ENCODE measurements at places on chromosomes 1 and 21. TPM values are rescaled to one million over a fixed set of nuclear protein-coding genes. Genes with fewer than 3 reads are reported as not detected.

The SLC35D1 gene
- polyA plus RNA-seq = 9.2 TPM

GRCh38 chr1:64112281-64112680 lies 91.1 kb upstream of the UBE2U start:
- DNase-seq = no peak

DNA sequence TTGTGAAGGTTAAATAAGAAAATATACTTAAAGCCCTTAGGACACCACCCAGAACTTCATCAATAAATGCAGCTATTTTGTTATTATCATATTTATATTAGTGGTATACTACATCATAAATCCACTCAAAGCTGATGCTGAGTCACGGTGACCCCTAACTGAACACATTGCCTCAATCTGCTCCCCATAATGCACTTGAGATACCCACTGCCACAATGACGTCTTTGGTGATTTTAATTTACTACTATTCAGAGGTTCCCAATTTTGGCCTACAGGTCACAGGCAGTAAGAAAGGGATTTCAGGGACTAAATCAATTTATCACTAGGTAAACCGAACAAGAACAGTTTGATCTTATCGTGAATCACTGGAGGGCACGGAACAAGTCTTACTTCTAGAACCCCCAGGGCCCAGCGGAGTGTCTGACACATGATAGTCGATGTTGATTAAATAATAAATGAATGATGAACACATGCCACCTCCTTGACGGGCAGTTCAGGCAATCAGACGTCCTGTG lies 493 bp upstream of the CHD1L start:
- DNase-seq = no peak

- no peak for DNase-seq
Measured at GRCh38 chr1:2072109-2072806, 22.0 kb downstream of the PRKCZ start.

- DNase-seq = peak; percentile 50
Measured at GRCh38 chr1:222283147-222283768, 264.6 kb downstream of the HHIPL2 start.

- no peak for DNase-seq
Measured at GRCh38 chr21:25387665-25388064, 219.6 kb downstream of the MRPL39 start.

GRCh38 chr1:53655931-53656746 lies 82.8 kb downstream of the GLIS1 start:
- no peak for DNase-seq

DNA sequence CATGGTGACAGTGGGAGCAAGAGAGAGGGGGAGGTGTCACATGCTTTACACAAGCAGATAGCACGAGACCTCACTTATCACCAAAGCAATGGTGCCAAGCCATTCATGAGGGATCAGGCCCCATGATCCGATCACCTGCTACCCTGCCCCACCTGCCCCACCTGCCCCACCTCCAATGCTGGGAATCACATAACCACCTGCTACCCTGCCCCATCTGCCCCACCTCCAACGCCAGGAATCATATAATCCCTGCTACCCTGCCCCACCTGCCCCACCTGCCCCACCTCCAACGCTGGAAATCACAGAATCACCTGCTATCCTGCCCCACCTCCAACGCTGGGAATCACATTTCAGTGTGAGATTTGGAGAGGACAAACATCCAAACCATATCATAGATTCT lies 10.6 kb upstream of the AIRE start:
- no peak for DNase-seq

DNA sequence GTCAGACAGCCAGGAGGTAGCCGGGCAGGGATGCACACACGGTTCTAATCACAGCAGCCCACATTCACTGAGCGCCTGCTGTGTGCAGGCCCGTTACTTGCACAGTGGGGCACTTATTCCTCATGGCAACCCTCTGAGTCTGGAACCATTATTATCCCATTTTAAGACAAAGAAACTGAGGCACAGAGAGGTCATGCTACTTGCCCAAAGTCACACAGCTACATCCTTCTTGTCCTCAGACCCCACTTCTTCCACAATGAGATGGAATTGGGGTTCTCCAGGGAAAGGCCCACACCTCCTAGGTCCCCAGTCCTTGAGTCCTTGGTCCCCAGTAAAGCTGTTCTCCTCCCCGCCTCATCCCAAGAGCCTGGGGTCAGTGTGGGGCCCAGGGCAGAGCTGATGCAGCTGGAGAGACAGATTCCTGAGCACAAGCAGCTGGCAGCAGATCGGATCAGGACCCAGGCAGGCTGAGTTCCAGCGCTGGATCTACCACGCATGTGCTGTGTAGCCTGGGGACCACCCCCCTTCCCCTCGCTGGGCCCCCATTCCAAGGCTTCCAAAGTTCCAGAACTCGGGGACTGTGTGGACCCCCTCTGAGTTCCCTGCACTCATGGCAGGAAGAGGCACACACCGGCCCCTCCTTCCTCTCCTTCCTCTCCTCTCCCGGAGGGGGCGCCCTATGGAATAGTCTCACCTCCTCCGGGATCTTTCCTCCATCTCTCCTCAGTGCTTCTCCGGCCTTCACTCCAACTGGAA lies 393.4 kb downstream of the MATN1 start:
- DNase-seq = no peak

Data from muscle of arm (tissue), 14 donors.